ENCODE measurements at places on chromosomes 12 and 14.

DNA sequence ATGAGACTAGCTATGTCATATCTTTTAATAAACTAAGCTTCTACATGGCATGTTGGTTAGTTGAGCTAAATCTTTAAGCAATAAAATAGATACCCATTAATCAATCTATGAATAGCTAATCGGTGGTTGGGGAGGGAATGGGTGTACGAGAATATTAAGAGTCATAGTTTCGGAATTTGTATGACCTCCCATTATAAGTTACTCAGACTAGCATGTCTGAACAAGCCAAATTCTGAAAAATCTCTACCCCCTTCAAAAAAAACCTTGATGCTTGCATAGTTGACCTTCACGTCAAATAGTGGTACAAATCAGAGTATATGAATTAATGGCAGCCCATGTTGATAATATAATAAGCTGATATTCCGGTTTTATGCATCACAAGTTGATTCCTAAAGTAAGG is 60.0 kb downstream of the PLEKHG7 start:
- no peak for DNase-seq

DNA sequence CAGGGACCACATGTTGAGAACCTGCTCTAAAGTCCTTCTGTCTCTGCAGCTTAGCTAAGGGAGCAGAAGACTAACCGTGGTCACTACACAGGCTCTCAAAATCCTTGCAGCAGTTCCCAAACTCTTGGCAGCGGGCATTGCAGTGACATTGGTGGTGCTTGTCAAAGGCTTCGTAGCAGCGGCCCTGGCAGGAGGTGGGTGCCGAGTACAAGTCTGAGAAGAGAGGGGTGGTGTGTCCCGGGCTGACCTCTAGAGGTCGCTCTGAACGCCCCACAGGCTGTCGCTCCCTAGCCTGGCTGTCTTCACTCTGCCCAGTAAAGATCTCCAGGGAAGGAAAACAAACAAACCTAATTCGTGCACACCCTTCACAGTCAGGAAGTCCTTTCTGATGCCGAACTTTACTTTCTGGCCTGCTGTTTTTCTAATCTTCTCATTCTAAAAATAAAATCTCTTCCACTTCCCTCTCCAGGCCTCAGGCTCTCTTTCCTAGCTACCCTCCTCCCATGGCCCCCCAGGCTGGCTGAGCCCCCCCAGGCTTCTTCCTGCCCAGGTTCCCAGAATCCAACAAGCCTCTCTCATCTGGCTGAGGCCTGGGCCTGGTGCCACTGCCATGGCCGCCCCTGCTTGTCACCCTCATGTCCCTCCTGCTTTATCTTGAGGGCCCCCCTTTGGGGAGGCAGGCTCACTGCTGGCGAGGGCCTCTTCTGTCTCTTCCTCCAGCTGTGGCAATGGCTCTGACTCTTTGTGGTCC is 7.7 kb downstream of the ENDOU start:
- peak; percentile 80 for DNase-seq

GRCh38 chr14:63045612-63046320 is 508 bp upstream of the KCNH5 start:
- DNase-seq, result peak; percentile 17

GRCh38 chr12:75184516-75184915 is 25.1 kb downstream of the KCNC2 start:
- DNase-seq, result no peak

DNA sequence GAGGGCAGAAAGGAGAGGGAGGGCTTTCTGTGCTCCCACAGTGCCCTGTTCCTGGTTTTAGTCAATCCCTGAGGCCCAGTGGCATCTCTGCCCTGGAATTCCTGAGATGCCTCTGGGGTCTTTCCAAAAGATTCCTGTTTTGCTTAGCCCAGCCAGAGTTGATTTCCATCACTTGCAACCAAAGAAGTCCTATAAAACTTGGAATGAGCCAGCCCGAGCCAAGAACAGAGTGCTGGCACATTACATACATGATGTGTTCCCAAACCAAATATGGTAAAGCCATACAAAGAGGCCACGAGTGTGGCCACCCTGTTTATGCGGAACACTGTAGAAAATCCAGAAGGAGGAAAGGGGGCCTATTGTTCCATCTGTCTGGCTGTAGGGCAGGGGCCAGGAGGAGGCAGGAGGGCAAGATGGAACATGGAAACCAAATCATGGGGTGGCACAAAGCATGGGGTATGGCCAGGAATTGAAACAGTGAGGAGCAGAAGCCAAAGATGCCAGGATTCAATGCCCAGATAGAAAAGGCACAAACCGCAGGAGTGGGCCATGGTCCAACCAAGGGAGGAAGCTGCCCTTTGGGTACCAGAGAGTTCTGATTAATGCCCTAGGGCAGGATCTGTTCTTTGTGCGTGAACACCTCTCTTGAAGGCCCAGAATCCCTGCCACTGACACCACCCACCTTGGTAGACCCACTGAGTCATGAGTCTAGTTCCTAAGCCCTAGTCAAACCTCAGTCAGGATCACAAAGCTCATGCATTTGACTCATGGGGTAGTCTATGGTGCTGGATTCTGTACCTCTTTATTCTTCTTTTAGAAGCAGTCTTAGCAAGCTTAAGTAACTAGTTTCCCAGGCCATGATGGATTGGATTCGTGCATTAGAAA is 75.2 kb downstream of the LRRC74A start:
- DNase-seq, result no peak

GRCh38 chr12:26226629-26227360 is 31.4 kb downstream of the SSPN start:
- peak; percentile 31 for DNase-seq
